ENCODE measurements at places on chromosomes 7 and 10. TPM values are rescaled to one million over a fixed set of nuclear protein-coding genes. Genes with fewer than 3 reads are reported as not detected.

- no peak overlapping the region for H3K4me3 ChIP-seq
- DNase-seq, result no peak
- H3K36me3 ChIP-seq, result 0 out of 2 replicates have a peak, but pooled peaks cover 6% of the 10 kb centered on the region
- no peak overlapping the region for H3K27ac ChIP-seq
These were observed 155.3 kb downstream of the SND1 start for GRCh38 chr7:127807340-127807739.

DNA sequence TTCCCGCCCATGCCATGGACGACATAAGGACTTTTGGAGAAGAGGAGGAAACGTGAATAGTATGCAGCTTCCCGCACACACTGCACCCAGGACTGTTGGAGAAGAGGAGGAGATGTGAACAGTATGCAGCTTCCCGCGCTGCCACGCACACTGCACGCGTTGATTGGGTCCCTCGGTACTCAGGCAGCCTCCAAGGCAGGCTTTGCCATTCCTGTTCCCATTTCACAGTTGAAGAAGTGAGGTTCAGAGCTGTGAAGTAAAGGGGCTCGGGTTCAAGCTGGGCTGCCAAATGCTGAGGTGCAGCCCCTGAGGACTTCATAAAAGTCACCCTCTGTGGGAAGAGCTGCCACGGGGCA is 147.9 kb upstream of the FAM20C start:
- H3K36me3 ChIP-seq, result no peaks in the 10 kb centered on the region
- H3K4me1 ChIP-seq, result no peaks in the 10 kb centered on the region
- no peak overlapping the region for H3K27ac ChIP-seq
- H3K4me3 ChIP-seq, result no peak overlapping the region
- no peak for DNase-seq
- H3K27me3 ChIP-seq, result peaks cover 29% of the 10 kb centered on the region

DNA sequence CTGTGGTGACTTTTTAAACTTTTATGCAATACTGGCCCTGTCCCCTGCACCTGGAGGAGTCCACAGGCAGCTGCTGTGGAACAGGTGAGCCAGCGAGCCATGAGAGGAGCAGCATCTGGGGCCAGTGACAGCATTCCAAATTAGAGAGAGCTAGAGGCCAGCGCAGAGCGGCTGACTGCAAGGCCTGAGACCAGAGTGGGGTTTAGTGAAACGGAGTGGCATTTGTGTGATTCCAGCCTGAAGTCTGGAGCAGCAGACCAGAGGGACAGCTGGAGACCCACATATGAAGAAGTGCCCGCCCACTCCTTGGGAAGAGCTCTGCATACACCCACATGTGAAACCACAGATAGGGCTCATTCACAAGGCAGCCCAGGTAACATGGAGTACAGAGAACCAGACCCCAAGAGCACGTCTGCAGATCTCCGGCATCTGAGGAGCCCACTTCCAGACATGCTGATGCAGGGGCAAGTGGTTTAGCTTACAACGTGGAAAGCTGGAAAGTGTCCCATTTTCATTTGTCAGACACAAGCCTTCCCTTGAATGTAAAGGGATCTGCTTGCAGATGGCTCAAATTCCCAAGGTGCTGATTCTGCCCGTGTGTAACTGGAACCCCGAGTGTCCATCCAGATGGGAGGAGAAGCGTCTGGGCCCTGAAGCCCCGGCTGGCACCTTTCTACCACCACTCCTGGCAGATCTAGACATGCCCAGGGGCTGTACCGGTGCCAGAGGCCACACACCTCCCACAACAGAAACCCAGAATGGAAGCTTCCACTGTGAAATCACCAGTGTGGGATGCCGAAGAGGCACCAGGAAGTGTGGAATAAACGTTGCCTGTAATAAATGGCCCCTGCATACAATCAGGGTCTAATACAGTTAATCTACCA is 256.0 kb upstream of the TCERG1L start:
- H3K27me3 ChIP-seq, result peaks cover 16% of the 10 kb centered on the region
- no peak for DNase-seq
- no peaks in the 10 kb centered on the region for H3K4me1 ChIP-seq
- H3K36me3 ChIP-seq, result no peaks in the 10 kb centered on the region
- H3K27ac ChIP-seq, result no peak overlapping the region
- no peak overlapping the region for H3K4me3 ChIP-seq

DNA sequence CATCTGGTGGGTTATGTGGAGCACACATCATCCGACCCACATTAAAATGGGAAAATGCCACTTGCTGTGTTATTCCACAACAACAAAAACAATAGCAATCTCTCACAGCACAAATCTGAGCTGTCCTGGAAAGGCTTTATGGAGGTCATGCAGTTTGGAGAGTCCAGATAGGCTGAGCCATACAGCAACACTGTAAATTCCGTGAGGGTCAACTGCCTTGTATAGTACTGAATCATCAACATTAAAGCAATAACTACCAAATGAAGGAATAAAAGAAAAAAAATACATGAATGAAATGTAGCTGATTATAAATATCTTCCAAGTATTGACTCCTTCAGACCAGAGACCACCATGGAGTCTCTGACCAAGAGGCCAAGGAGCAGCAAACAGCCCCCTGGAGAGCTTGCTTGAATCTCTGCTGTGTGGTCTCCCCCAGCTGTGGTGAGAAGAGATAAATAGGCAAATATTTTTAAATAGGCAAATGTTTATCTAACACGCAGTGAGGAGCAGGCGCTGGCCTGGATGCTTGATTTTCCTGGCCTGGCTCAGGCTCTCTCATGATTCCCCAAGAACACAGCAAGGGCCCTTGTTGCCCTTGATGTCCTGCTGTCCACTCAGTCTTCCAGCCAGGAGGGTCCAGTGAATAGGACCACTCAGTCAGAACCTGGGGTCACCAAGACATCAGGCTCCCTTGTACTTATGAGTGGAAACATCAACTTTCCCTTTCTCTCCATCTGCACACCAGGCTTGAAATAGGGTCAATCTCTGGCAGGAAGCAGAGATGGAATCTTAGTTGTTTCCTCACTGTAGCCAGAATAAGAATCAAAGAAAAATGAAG is 1021.3 kb downstream of the XPNPEP1 start:
- no peaks in the 10 kb centered on the region for H3K27me3 ChIP-seq
- H3K4me1 ChIP-seq, result no peaks in the 10 kb centered on the region
- DNase-seq, result no peak

Gene CCDC126
- total RNA-seq, result 10.3 TPM

- H3K4me1 ChIP-seq, result no peaks in the 10 kb centered on the region
- no peak overlapping the region for H3K27ac ChIP-seq
- no peaks in the 10 kb centered on the region for H3K27me3 ChIP-seq
- no peak for DNase-seq
- H3K4me3 ChIP-seq, result no peak overlapping the region
These were observed 248.7 kb downstream of the TSPAN12 start for GRCh38 chr7:120609136-120609753.

- H3K27ac ChIP-seq, result peak overlapping the region; percentile 100
- no peaks in the 10 kb centered on the region for H3K27me3 ChIP-seq
- H3K36me3 ChIP-seq, result no peaks in the 10 kb centered on the region
- H3K4me3 ChIP-seq, result no peak overlapping the region
- H3K4me1 ChIP-seq, result peaks cover 92% of the 10 kb centered on the region
These were observed 16.1 kb downstream of the MYOF start for GRCh38 chr10:93465806-93466675.

Gene DBNL
- 111 TPM for total RNA-seq

Gene WEE2
- not detected for total RNA-seq

GRCh38 chr7:138204982-138205298 is 128.7 kb downstream of the AKR1D1 start:
- no peaks in the 10 kb centered on the region for H3K27me3 ChIP-seq
- no peak overlapping the region for H3K4me3 ChIP-seq
- H3K36me3 ChIP-seq, result no peaks in the 10 kb centered on the region
- no peak for DNase-seq

DNA sequence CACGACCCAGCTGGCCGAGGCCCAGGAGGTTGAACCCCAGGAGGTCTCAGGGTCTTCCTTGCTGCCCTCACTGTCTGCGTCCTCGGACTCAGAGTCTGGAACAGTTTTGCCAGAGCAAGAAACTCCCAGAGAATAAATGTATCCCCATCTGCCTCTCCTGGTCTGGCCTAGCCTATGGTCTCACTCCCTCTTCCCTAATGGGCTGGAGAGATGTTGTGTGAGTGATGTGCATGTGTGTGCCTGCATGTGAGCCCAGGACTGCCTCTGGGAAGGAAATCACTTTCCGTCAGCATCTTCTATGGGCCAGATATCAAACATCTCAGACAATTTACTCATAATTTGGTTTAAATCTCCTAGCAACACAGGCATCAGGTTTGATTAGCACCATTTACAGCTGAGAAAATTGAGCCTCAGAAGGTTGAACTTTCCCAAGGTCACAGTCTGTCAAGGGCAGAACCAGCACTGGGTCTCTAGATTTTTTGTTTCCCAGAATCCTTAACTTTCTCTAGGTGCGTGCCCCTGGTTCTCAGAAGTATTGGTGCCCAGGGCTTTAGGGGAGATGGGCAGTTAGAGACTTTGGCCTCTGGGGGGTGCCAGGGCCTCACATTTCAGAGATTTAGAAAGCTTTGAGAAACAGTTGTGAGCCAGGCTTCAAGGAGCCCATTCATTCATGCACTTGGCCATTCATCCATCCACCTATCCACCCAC is 4.9 kb downstream of the TMEM270 start:
- peaks cover 8% of the 10 kb centered on the region for H3K4me1 ChIP-seq
- H3K4me3 ChIP-seq, result no peak overlapping the region
- no peak for DNase-seq
- no peak overlapping the region for H3K27ac ChIP-seq
- no peaks in the 10 kb centered on the region for H3K36me3 ChIP-seq

DNA sequence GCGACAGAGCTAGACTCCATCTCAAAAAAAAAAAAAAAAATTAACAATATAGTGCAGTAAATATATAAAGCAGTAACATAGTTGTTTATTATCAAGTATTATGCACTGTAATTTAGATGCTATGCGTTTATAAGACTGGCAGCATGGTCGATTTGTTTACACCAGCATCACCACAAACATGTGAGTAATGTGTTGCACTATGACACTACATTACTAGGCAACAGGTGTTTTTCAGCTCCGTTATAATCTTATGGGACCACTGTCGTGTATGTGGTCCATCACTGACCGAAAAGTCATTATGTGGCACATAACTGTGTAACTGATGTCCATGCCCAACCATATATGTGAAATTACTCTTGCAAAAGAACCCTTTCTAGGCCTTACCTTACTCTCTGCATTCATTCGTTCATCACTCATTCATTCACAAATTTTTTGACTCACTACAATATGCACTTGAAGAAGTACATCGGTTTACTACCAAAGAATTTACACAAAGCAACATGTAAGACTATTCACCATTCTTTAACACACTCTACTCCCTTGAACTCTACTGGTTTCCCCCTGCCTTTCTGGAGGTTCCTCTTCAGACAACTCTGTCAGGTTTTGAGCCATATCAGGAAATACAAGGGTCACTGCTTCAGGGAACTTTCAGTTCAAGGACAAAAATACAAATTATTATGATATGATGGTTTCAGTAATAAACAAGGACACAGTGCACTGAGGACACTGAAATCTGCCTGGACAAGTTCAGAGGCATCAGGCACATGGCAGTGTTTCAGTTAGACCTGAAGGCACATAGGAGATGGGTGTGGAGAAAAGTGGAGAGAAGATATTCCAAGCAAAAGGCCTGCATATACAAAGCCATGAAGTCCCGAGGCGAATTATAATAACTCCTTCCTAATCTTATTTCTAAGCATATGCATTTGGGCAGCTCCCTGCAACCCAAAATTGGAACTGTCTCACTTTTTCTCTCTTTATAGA is 17.4 kb downstream of the ITGB1 start:
- peak overlapping the region; percentile 100 for H3K27ac ChIP-seq
- H3K4me3 ChIP-seq, result no peak overlapping the region
- H3K36me3 ChIP-seq, result no peaks in the 10 kb centered on the region
- DNase-seq, result no peak
- no peaks in the 10 kb centered on the region for H3K27me3 ChIP-seq
- peaks cover 92% of the 10 kb centered on the region for H3K4me1 ChIP-seq

GRCh38 chr10:121735263-121735662 is 137.0 kb upstream of the FGFR2 start:
- no peak for DNase-seq
- H3K27me3 ChIP-seq, result peaks cover 20% of the 10 kb centered on the region
- no peaks in the 10 kb centered on the region for H3K36me3 ChIP-seq

DNA sequence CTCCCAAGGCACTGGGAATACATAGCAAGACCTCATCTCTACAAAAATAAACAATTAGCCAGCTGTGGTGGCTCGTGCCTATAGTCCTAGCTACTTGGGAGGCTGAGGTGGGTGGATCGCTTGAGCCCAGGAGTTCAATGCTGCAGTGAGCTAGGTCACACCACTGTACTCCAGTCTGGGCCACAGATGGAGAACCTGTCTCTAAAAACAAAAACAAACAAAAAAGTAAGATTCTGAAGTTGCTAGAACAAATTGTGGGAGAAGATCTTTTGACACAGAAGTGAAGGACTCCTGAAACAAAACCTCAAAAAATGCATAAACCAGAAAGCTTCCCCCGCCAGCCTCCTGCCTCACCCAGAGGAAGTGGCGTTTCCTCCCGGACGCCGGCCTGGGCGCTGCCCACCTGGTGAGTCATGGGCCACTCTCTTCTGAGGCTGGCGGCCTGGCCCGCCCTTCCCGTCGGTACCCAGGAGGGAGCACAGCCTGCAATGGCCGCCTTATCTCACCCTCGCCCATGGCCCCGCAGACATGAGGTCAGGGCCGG is 25.4 kb upstream of the ELN start:
- H3K4me1 ChIP-seq, result no peaks in the 10 kb centered on the region
- no peaks in the 10 kb centered on the region for H3K27me3 ChIP-seq
- no peak overlapping the region for H3K27ac ChIP-seq
- H3K36me3 ChIP-seq, result no peaks in the 10 kb centered on the region
- no peak overlapping the region for H3K4me3 ChIP-seq

Gene JCAD
- total RNA-seq, result 40.7 TPM

- no peak for DNase-seq
- no peaks in the 10 kb centered on the region for H3K36me3 ChIP-seq
- peaks cover 4% of the 10 kb centered on the region for H3K27me3 ChIP-seq
- no peak overlapping the region for H3K27ac ChIP-seq
- H3K4me1 ChIP-seq, result no peaks in the 10 kb centered on the region
These were observed 52.9 kb downstream of the NRAP start for GRCh38 chr10:113610631-113611601.

Gene TDRD1
- total RNA-seq, result not detected
